ENCODE measurements at places on chromosomes 4 and X.

DNA sequence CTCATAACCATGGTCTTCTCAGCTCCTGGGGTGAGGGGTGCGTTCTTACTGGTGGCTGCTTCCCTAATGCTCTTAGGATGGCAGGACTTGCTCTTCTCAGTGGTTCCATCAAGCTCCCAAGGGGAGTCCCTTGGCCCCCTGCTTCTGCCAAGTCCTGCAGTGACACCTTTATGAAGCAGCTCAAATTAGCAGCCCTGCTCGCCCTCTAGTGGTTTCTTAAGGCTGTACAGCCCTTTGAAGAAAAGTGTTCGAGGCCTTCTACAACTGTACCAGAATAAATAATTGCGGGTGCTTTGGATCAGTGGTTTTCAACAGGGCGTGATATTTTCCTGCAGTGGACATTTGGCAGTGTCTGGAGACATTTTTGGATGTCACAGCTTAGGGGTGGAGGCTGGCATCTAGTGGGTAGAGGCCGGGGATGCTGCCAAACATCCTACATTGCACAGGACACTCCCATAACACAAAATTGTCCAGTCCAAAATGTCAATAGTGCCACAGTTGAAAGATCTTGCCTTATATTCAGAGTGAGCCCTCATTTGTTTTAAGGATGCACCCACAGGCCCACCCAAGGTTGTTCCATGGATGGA, 204.7 kb upstream of the S100G start:
- peak; percentile 8 for DNase-seq

DNA sequence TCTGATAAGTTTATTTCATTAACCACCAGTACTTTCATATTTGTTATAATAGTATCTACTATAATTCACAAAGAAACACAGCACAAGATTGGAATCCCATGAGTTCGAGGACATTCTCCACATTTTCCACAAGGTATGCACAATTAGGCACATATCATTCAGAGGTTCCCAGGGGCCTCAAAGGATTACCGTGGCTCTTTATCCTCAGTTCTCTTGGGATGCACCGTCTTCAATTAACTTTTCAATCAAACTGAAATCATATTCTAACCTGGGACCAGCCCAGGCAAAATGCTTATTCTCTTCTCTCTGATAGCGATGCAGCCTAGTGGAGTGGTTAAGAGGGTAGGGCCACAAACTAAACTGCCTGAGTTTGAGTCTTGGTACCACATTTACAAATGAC, 242.6 kb upstream of the RASGEF1B start:
- DNase-seq, result no peak

GRCh38 chrX:7485061-7485460, 337.1 kb upstream of the PUDP start:
- DNase-seq, result no peak

DNA sequence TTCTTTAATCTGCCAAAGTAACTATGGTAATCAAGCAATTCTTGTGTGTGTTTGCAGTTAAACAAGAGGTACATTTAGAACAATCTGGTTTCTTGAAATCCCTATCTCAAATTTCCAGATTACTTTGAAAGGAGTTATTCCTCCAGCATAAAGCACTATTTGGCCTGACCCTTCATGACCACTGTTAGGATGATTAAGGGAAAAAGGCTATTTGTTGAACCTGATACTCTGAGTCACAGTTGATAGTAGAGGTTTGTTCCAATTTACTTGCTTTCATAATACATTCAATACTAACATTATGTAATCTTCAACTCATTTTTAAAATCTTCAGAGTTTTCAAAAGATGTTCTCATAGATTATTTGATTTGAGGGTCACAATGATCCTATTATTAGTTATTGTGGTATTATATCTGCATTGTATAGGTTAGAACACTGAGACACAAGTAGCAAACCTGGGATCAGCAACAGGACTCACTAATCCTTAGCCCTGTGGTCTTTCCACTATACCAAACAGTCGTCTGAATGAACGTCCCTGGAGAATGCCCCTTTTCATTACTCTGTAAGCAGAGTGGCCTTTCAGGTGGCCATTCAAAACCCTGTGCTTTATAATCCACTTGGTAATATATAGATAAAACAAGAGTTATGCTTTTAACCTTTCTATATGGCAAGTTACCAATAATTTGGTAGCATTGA, 8.1 kb upstream of the NDST4 start:
- no peak for DNase-seq

DNA sequence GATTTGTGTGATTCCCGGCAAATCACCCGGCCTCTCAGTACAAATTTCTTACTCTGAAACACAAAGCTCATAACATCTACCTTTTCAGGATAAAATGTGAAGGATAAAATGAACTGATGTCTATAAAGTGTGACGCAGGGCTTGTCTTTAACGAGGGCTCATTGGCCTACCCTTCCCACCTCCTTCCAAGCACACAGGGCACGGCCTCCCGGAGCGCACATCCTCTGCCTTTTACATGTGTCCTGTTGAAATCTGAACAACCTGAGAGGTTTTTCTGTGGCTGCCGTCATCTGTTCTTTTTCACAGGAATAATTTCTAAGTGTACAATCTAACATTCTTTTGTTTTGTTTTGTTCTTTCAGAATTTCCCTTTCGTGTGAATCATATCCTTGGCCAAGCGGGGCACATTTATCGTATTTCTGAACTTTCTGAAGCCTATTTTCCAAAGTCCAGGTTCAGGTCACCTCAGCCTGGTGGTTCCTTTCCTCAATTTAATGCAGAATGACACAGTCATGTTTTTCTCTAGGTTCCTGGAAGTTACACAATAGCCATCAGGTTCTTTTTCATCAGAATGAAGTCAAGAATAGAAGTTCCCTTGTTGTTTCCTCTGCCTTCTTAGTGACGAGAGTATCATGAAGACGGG, 53.1 kb upstream of the SPRY1 start:
- DNase-seq, result no peak

DNA sequence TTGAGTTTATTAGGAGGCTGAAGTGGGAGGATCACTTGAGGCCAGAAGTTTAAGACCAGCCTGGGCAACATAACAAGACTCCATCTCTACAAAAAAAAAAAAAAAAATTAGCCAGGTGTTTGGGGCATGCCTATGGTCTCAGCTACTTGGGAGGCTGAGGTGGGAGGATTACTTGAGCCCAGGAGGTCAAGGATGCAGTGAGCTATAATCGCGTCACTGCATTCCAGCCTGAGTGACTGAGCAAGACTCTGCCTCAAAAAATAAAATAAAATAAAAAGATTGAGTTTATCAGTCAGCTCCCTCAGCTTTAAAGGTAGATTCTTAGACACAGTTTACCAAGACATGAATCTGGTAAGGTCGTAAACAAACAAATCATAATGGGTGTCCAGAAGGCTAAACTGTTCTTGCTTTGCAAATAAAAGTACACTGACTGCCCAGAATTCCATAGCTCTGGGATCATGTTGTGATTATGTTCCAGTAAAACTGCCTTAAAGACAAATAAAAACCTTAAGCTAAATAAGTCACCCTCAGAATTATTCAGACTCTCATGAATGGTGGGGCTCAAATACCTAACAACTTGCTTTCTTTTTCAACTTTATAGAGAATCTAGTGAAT, 18.7 kb downstream of the APOO start:
- no peak for DNase-seq

GRCh38 chrX:45716750-45717149, 516.1 kb upstream of the DIPK2B start:
- DNase-seq, result no peak

GRCh38 chr4:139085141-139085540, 69.6 kb downstream of the NOCT start:
- no peak for DNase-seq

DNA sequence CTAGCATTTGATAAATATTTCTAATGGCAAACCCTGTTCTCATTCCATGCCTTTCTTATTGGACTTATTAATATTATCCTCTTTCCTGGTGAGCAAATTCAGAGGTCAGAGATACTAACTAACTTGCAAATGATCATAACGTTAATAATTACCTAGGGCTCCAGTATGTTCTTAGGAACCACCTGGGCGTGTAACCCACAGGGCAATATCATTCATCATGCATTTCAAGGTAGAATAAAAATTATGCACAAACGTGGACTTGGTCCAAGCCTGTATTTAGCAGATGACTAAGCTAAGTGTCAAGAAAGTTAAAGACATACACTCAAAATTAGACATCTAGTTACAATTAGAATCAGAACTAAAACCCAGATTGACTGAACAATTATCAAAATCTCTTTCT, 850.1 kb downstream of the TRIML1 start:
- no peak for DNase-seq

DNA sequence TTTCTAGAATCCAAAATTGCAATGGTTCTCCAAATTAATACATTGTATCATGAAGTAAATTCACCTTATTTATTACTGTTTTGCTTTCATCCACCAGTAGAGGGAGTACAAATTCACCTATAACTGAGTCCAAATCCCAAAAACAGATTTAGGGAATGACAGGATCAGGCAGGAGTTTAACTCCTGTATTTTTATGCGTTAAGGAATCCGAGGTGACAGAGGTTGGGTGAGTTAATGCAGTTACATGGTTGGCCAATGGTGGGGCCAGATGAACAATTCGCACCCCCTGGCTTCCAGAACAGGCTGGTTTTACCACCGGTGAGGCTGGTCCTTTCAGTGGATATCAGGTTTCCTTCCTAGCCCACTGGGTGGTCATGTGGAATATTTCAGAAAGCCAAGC, 82.4 kb downstream of the MTNR1A start:
- DNase-seq, result no peak

GRCh38 chrX:139825618-139826017, 107.2 kb downstream of the ATP11C start:
- DNase-seq, result no peak

- DNase-seq, result no peak
These were observed 5.6 kb downstream of the RHOH start for GRCh38 chr4:40202474-40202873.

- DNase-seq, result no peak
These were observed 194.4 kb upstream of the PCDH7 start for GRCh38 chr4:30525662-30526315.

- no peak for DNase-seq
These were observed 20.6 kb upstream of the APELA start for GRCh38 chr4:164856396-164856795.

DNA sequence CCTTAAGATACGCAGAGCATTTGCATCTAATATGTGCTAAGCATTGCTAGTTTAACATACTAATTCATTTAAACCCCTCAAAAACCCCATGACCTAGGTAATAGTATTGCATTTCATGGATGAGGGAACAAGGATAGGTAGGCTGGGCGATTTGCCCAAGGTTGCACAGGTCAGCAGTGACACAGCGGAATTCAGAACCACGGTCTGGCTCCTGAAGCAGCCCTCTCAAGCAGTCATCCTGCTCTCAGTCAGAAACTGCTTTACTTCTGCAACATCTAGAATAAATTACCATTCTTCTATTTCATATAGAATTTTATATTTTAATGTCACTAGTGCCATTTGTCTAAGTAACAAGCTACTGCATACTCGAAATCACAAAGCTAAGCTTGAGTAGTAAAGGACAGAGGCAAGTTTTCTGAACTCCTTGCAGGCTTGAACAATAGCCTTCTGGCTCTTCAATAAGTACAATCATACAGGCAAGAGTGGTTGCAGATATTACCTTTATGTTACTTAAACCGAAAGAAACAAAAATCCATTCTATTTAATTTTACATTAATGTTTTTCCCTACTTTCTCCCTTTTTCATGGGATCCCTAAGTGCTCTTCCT, 555 bp upstream of the SPP1 start:
- no peak for DNase-seq

GRCh38 chr4:4427121-4427870, 40.4 kb downstream of the NSG1 start:
- DNase-seq, result no peak

- DNase-seq, result no peak
These were observed 92.2 kb upstream of the MTM1 start for GRCh38 chrX:150476164-150476699.

- DNase-seq, result no peak
These were observed 37.6 kb downstream of the PGRMC2 start for GRCh38 chr4:128249787-128250668.

DNA sequence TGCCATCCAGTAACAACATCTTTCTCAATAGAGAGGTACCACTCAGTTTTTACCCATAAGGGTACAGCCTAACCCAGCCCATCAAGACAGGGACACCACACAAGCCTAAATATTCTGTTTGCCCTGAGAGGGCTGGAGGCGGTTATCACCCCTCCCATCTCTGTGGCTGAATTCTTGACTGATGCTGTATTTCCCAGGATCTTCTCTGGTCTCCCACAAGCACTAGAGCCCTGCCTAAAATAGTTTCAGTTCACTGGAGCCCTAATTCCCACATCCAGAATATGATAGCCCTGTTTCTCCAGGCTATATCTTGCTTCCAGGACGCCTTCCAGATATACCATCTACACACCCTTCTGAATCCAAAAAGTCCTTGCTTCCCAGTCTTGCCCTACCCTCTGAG, 91.6 kb upstream of the NMU start:
- DNase-seq, result no peak

DNA sequence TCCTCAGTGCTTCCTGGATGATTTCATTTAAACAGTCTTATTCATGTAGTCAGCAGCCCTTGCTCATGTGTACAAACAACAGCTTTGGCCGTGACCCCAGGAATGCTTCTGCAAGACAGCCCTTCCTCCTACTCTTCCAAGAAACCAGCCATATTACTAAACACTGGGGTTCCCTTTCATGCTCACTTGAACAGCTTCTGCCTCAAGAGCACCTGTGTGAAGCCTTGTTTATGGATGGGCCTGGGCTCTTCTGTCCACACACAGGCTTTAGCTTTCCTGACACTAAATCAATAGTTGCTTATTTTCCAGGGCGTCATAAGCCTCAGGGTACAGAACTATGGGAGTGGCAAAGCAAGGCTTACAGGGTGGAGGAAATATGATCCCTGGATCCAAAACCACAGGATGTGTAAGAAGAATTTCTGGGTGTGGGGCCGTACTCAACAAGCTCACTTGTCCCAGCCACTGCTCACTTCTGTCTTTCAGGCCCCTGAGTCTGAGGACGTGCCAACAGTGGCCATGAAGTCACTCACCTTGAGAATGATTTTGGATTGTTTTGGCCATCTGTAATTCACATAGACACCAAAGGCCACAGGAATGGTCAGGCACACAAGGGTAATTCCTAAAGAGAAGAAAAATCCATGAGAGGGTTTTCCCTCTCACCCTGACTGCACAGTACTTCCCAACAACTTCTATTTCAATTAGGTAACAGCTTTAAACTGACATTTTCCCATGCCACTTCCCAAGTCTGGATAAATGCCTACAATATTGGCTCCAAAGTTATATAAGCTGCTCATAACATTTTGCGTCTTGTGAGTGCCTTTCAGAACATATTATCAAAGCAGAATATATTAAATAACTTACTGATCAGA, 17.7 kb downstream of the SLC10A6 start:
- no peak for DNase-seq

Measured in activated T-cell treated with anti-CD3 and anti-CD28 coated beads for 24 hours (primary cell).